ENCODE measurements at places on chromosomes 1 and 21. TPM values are rescaled to one million over a fixed set of nuclear protein-coding genes. Genes with fewer than 3 reads are reported as not detected.

RAB7B gene
- 17.2 TPM for total RNA-seq

MPL gene
- 0.10 TPM for total RNA-seq

FLG2 gene
- 139 TPM for total RNA-seq

HPCA gene
- not detected for total RNA-seq

DNAJC6 gene
- 7.7 TPM for total RNA-seq

NTRK1 gene
- 0.20 TPM for total RNA-seq

HSF2BP gene
- total RNA-seq: 0.89 TPM

TNFAIP8L2 gene
- total RNA-seq: 2.2 TPM

KRTAP12-2 gene
- 1.5 TPM for total RNA-seq

LRRC53 gene
- total RNA-seq: not detected

PHC2 gene
- 36.1 TPM for total RNA-seq

SPATC1L gene
- total RNA-seq: 5.2 TPM

CA6 gene
- total RNA-seq: 4.8 TPM

NAV1 gene
- 19.4 TPM for total RNA-seq

WNT2B gene
- 4.7 TPM for total RNA-seq

TMEM81 gene
- 0.79 TPM for total RNA-seq

LCE3D gene
- 1.9 TPM for total RNA-seq

SH2D1B gene
- total RNA-seq: not detected

TRIM67 gene
- 0.10 TPM for total RNA-seq

CACNA1S gene
- 5.3 TPM for total RNA-seq

TMEM61 gene
- total RNA-seq: 0.30 TPM

STYXL2 gene
- total RNA-seq: 12.5 TPM

FCGR1A gene
- total RNA-seq: 3.3 TPM

PRDM16 gene
- total RNA-seq: 1.5 TPM

REG4 gene
- not detected for total RNA-seq

REN gene
- 0.30 TPM for total RNA-seq

ZMYND12 gene
- total RNA-seq: 0.30 TPM

AIRE gene
- total RNA-seq: 0.30 TPM

MAB21L3 gene
- 1.4 TPM for total RNA-seq

COL11A1 gene
- total RNA-seq: 24.6 TPM

AKNAD1 gene
- total RNA-seq: 0.20 TPM

TMEM52 gene
- total RNA-seq: 3.6 TPM

AMY2A gene
- total RNA-seq: not detected

RGSL1 gene
- total RNA-seq: not detected

SPRR2B gene
- total RNA-seq: not detected

RASAL2 gene
- total RNA-seq: 15.9 TPM

LPGAT1 gene
- total RNA-seq: 27.0 TPM

FMN2 gene
- 0.69 TPM for total RNA-seq

SPRR1A gene
- total RNA-seq: 6.1 TPM

SSR2 gene
- 186 TPM for total RNA-seq

GPR153 gene
- 17.4 TPM for total RNA-seq

KRTAP19-8 gene
- not detected for total RNA-seq

LEFTY2 gene
- total RNA-seq: 6.7 TPM

GJC2 gene
- 1.2 TPM for total RNA-seq

AXDND1 gene
- 0.99 TPM for total RNA-seq

CHAF1B gene
- 1.6 TPM for total RNA-seq

HTR6 gene
- total RNA-seq: not detected

ARMH1 gene
- total RNA-seq: 3.6 TPM

Measured in skin of body (tissue), 3 donors.